ENCODE measurements at places on chromosomes 3 and 15.

DNA sequence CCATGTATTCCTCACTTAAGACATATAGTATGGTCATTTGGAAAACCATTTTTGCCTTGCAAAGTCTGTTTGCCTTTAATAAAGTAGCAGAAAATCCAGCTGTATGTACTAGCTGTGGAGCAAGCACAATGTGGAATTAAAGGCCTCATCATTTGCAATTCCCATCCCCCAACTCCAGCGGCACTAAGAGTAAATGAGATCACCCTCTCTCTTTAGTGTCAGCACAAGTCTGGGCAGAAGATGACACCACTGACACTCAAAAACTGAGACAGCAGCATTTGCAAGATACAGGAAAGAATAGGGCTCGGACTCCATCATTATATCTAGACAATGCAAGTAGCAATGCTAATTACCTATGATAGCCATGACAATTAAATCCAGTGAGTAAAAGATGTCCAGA lies 24.7 kb upstream of the DYNC1LI1 start:
- no peak for DNase-seq

DNA sequence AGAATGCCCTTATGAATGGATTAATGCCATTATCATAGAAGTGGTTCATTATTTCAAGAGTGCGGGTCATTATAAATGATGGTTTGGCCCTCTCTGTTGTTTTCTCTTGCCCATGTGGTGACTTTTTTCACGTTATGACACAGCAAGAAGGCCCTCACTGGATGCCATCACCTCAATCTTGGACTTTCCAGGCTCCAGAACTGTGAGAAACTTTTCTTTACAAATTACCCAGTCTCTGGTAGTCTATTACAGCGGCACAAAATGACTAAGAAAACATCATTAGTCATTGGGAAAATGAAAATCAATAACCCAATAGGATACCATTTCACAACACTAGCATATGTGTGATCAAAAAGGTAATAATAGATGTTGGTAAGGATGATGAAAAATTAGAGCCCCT lies 119.0 kb upstream of the LPP start:
- DNase-seq: no peak

DNA sequence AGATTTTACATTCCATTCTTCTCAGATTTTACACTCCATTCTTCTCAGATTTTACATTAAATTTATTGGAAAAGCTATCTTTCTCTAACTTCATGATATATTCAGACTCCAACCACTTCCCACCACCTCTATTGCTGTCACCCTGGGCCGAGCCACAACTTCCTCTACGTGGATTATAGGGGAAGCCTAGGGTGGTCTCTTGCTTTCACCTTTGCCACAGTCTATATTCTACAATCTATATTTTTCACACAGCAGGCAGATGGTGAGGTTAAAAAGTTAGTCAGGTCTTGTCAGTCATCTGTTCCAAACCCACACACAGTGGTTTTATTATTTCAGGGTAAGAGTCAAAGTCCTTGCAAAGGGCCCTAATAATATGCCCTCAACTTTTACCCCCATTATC lies 370.8 kb upstream of the SUCLG2 start:
- no peak for DNase-seq

- no peak for DNase-seq
These were observed 116.9 kb upstream of the SOX14 start for GRCh38 chr3:137647179-137647578.

DNA sequence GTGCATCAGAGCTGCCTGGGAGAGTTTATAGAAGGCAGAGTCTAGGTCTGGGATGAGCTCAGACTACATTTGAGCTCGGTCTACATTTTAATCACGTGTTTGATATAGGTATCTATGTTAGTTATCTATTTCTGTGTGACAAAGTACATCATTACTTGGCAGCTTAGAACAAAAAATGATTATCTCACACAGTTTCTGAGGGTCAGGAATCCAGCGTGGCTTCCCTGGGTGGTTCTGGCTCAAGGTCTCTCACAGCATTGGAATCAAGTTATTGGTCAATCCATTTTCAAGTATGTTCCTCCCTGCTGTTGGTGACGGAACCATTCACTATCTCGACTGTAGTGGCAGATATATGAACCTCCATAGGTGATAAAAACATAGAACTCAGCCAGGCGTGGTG lies 71.7 kb downstream of the ABHD5 start:
- DNase-seq: no peak

DNA sequence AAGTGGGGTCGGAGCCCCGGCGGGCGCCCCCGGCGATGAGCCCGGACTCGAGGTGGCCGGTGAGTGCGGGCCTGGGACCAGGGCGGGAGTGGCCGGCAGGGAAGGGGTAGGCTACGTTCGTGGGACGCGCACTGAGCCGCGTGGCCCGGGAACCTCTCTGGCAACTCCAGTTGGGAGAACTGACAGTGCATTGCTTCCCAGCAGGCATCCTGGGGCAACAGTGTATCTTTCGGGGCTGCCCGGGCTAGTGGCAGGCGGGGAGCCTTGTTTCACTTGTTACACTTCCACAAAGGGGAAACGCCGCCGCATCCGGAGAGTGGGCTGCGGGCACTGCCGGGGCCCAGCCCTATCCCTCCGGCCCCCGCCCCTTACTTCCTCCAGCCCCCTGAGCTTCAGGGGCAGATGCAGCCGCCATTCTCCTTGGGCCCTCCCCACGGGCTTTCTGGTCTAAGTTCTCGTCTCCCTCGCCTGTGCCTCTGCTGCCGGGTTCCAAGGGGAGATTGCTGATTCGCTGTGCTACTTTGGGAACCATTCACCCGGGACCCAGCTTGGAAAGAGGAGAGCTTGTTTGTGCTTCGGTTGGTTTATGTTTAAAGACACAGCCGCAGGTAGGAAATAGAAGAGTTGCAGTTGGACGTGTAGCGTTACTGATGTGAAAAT lies 675 bp downstream of the BRPF1 start:
- DNase-seq: no peak

GRCh38 chr15:62777671-62778070 lies 264.9 kb upstream of the TPM1 start:
- peak; percentile 62 for DNase-seq

DNA sequence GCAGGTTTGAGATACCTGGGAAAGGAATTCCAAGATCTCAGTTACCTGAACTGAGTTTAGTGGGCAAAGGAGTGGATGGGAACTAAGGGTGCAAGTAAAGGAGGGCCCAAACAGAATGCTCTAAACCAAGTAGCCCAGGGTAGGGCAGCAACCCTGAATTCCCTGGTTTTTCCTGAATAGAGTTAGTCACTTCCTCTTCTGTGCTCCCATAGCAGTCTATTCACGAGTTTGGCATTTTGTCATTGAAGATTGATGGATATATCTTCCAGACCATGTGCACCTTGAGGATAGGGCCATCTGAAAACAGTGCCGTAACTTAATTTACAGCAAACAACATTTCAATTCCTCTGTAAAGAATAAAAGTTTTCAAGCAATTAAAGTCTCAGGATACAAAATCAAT lies 18.5 kb upstream of the PTX3 start:
- no peak for DNase-seq

DNA sequence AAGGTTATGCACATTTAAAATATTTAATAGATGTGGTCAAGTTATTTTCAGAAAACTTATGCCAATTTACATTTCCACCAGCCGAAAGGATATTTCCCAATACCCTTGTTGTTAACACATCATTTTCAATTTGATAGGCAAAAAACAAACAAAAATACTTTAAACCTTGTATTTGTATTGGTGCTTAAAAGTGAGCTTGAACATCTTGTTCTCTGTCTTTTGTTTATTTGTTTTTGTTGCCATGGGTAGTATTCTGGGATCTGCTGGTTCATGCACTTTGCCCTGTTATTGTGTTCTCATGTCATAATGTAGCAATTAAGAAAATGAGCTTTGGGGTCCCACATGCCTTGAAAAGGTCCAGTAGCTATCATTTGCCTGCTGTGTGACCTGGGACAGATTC lies 191.4 kb downstream of the LRTM1 start:
- DNase-seq: no peak

GRCh38 chr15:96341513-96342405 lies 11.3 kb downstream of the NR2F2 start:
- no peak for DNase-seq

DNA sequence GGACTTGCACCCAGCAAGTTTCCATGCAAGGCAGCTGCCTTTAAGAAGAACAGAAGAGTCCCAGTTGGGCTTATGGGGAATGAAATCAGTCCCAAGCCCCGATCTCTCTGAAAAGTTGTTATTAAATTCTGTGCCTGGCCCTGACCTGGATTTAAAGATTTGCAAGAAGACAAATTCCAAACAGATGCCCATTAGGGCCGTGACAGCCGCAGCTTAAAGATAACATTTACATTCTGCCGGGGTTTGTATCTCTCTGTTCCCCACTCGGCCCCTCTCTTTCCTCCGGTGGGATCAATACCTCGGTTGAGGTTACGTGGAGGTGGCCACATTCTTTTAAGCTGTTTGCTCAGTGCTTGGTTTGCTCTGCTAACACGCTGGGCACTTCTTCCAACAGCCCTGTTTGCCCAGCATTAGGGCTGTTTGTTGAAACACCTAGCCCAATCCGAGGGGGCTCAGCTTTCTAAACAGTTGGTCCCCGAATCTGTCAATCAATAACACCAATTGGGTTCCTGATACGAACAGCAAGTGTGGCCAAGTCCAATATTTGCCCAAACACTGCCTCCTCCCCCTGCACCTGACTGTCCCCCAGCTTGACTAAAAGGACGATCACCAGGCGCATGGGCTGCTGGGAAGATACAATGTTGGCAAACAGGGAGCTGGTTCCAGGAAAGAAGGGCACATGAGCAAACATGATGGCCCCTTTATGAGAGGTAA lies 108.6 kb downstream of the RPLP1 start:
- no peak for DNase-seq

- no peak for DNase-seq
These were observed 129.4 kb upstream of the ADPGK start for GRCh38 chr15:72912996-72913395.

GRCh38 chr3:95341314-95341713 lies 1278.5 kb downstream of the NSUN3 start:
- DNase-seq: no peak

- no peak for DNase-seq
These were observed 91.6 kb downstream of the RASA2 start for GRCh38 chr3:141578202-141578973.

- peak; percentile 83 for DNase-seq
These were observed 139.7 kb upstream of the COL8A1 start for GRCh38 chr3:99498550-99499234.

DNA sequence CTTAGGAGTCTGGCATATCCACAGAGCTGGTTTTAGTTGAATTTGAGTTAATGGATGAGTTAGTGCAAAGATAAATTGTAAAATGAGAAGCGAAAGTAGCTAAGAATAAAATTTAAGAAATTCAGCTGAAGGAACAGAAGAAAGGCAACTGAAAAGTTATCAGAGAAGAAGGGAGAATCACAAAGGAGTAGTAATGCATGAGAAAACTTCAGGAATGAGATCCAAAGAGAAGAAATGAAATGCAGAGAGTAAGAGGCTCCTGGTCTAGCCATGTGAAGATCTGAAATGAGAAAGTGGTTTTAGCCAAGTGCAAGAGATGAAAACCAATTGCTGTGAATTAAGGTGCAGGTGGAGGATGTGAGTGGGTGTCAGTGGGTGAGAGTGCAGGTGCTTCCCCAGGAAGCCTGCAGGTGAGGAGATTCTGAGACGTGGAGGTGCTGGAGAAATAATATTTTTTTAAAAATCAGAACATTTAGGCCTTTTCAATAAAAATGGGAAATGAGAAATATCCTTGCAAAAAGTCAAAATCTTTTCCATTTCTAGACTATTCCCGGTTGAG lies 18.5 kb downstream of the KBTBD8 start:
- no peak for DNase-seq

Data from fibroblast of skin of scalp (primary cell).